ENCODE measurements at places on chromosomes 1 and 21.

- no peak for DNase-seq
Observed at GRCh38 chr1:65146908-65147423, 1.0 kb upstream of the AK4 start.

GRCh38 chr1:150505431-150505830, 2.5 kb upstream of the ECM1 start:
- DNase-seq: no peak

DNA sequence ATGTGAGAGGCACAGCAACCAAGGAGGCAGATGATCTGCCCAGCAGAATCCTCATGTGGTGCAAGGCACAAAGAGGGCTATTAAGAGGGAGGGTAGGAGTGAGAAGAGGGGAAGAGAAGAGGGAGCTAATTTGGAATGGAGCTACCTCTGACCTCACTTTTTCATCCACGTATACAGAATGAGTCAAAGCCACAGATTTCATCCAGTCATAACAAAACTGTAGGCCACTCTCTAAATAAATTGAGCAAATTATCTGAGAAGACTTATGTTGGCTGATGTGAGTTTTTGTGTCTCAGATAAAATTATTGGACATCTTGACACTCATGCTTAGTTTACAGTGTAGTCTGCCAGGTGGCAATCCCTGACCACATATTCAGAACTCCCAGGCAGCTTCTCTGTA, 325.6 kb downstream of the TTLL7 start:
- no peak for DNase-seq

- DNase-seq: no peak
Observed at GRCh38 chr1:18018366-18018765, 89.2 kb upstream of the IGSF21 start.

DNA sequence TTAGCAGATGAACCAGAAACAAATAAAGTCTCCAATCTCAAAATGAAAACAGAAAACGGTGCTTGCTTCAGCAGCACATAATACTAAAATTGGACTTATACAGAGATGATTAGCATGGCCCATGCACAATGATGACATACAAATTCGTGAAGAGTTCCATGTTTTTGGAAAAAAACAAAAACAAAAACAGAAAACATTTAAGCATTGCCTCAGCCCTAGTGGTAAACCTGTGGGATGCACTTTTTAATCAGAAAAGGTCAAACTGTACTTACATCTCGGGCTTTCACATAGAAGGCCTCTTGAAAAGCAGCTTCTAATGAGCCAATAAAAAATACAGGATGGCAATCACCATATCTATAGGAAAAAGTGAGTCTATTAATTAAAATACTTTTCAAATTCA, 159.1 kb upstream of the DMRTA2 start:
- DNase-seq: no peak

- DNase-seq: no peak
Observed at GRCh38 chr1:115677182-115677555, 35.4 kb downstream of the VANGL1 start.

Measured in NCI-H2029 treated with DMSO at 0.1 percent for 48 hours (cell line).